ENCODE measurements at places on chromosomes 3 and 15. TPM values are rescaled to one million over a fixed set of nuclear protein-coding genes. Genes with fewer than 3 reads are reported as not detected.

Gene LAMB2
- total RNA-seq, result 362 TPM

Gene CACNA1D
- total RNA-seq, result 0.78 TPM

DNA sequence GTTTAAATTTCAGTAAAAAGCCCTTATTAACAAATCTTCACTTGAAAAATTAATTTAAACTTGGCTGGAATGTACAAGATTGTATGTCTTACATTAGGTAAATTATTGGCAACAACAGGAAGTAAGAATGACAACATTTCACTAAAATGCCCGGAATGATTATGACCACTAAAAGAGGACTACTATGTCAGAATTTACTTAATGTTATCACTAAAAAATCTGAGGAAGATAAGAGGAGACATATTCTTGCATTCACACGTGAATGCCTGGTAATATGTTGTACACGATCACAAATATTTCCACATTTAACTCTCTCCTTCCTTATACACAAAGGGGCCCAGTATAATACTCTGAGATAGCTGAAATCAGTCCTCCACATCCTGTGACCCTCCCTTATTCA, 29.7 kb downstream of the VGLL3 start:
- peaks cover 4% of the 10 kb centered on the region for H3K4me1 ChIP-seq
- no peak overlapping the region for H3K4me3 ChIP-seq
- no peaks in the 10 kb centered on the region for H3K36me3 ChIP-seq
- no peak for DNase-seq

DNA sequence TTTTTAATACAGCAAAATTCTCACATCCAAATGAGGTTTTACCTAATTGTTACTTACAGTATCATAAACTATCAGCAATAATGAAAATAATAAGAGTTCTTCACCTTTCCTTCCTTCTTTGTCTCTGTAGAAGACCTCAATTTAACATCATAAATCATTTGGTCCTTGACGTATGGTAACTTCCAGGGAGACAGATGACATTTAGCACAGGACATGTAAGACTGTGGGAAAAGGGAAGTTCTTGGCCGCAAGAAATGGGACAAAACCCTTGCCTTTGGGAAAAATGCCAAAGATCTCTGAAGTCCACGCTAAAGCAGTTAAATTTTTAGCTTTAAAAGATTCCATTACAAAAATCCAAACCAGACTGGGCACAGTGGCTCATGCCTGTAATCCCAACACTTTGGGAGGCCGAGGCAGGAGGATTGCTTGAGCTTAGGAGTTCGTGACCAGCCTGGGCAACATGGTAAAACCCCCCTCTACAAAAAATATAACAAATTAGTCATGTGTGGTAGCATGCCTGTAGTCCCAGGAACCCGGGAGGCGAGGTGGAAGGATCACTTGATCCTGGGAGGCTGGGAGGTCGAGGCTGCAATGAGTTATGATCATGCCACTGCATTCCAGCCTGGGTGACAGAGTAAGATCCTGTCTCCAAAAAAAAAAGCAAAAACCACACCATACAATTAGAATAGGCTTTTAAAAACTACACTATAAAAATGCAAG, 8.8 kb downstream of the PTPN9 start:
- no peaks in the 10 kb centered on the region for H3K36me3 ChIP-seq
- no peak overlapping the region for H3K27ac ChIP-seq

DNA sequence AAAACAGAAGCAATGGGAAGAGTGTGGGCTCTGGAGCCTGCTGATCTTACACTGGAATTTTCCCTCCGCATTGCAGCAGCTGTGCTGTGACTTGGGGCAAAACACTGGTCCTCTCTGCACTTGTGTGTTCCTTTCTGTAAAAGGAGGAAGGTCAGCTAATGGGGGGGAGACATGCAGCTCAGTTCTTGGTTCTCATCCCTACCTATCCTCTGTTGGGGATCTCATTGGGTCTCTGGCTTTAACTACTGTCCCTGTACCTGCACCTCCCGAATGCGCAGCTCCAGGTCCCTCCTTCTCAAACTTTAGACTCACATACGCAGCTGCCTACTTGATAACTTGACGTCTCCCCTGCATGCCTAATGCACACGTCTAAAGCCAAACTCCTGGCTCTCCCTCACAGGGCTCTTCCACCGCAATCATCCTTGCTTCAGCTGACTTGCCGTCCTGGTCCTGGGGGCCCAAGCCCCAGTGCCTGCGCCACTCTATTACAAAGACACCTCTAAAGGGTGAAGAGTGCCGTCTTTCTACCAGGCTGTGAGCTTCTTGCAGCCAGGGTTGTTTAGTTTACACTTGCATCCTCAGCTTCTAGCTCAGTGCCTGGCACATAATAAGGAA, 5.9 kb upstream of the TMEM44 start:
- no peaks in the 10 kb centered on the region for H3K4me1 ChIP-seq
- no peaks in the 10 kb centered on the region for H3K27me3 ChIP-seq
- peaks cover 2% of the 10 kb centered on the region for H3K36me3 ChIP-seq
- no peak overlapping the region for H3K27ac ChIP-seq

GRCh38 chr3:36652104-36652503, 112.2 kb downstream of the DCLK3 start:
- no peaks in the 10 kb centered on the region for H3K27me3 ChIP-seq
- H3K4me3 ChIP-seq, result no peak overlapping the region
- no peak overlapping the region for H3K27ac ChIP-seq
- no peak for DNase-seq
- no peaks in the 10 kb centered on the region for H3K36me3 ChIP-seq

DNA sequence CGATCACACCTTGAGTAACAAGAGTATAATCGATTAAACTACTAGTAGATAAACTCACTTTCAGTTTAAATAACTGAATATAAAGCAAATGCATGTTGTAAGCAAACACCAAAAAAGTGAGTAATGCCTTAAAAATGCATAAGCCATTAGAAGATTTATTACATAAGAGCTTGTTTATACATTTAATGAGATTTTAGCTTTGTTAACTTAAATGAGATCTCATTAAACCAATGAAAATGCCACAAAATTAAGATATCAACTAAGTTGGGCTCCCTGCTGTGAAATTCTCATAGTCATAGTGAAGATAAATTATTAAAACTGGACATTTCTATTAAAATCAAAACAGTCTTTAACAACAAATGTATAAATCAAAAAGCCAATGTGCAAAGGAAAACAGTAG, 701.2 kb downstream of the NLGN1 start:
- H3K27ac ChIP-seq, result no peak overlapping the region
- no peaks in the 10 kb centered on the region for H3K36me3 ChIP-seq
- H3K4me1 ChIP-seq, result no peaks in the 10 kb centered on the region

DNA sequence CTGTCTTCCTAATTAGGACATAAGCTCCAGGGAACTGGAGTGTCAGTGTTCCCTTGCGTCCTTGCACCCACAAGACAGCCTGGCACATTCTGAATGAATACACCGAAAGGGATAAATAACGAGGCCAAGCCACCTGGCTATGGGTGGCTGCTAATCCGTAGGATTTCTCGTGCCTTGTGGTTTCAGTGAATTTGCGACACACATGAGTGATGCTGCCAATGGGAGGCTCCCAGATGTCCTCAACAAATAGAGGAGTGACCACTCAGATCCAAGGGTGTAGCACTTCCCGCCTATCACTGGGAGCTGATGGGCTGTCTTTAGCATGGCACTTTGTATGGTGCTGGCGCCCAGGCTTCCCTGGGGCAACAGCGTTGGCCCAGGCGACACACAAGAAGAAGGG, 43.4 kb downstream of the APBA2 start:
- H3K36me3 ChIP-seq, result no peaks in the 10 kb centered on the region
- no peak for DNase-seq
- no peaks in the 10 kb centered on the region for H3K27me3 ChIP-seq
- H3K27ac ChIP-seq, result no peak overlapping the region
- H3K4me1 ChIP-seq, result no peaks in the 10 kb centered on the region

- H3K4me3 ChIP-seq, result no peak overlapping the region
- H3K27ac ChIP-seq, result no peak overlapping the region
- no peaks in the 10 kb centered on the region for H3K36me3 ChIP-seq
- no peaks in the 10 kb centered on the region for H3K27me3 ChIP-seq
- no peaks in the 10 kb centered on the region for H3K4me1 ChIP-seq
Measured at GRCh38 chr3:137687181-137687879, 76.8 kb upstream of the SOX14 start.

Data from aorta (tissue), 5 donors.